ENCODE measurements at places on chromosomes 2 and 18.
A peak's percentile ranks its signal among the peaks of the same experiment; 100 is the strongest.

DNA sequence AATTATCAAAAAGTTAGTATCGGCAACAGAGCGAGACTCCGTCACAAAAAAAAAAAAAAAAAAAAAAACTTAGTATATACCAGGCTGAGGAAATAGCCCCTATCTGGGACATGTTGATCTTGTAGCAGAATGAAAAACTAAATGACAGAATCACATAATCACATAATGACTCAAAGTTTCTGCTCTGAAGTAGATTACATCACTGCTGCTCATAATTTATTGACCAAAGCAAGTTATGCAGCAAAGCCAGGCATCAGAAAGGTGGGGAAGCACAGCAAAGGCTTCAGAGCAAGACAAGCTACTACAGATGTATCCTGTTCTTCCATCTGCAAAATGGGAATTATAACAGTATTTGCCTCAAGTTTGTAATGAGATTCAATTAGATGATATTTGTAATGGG, 68.1 kb downstream of the BOD1L2 start:
- no peaks in the 10 kb centered on the region for H3K36me3 ChIP-seq
- no peak overlapping the region for H3K4me3 ChIP-seq
- no peak overlapping the region for H3K27ac ChIP-seq
- no peaks in the 10 kb centered on the region for H3K4me1 ChIP-seq
- peaks cover under 1% of the 10 kb centered on the region for H3K27me3 ChIP-seq

DNA sequence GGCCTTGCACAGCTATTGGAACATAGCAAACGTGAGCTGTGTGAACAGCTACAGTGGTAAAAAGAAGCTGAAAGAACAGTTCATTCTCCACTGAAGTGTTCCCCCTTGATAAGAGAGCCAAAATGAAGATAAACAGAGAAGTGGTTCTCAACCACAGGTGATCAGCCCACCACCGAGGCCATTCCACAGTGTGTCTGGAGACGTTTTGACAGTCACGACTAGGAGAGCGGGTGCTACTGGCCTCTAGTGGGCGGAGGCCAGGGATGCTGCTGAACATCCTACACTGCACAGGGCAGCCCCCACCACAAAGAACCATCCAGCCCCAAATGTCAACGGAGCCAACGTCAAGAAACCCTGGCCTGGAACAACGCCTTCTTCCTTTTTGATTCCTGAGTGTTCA, 38.4 kb downstream of the ADCY3 start:
- peaks cover 3% of the 10 kb centered on the region for H3K4me1 ChIP-seq
- no peaks in the 10 kb centered on the region for H3K36me3 ChIP-seq
- H3K27me3 ChIP-seq = no peaks in the 10 kb centered on the region

DNA sequence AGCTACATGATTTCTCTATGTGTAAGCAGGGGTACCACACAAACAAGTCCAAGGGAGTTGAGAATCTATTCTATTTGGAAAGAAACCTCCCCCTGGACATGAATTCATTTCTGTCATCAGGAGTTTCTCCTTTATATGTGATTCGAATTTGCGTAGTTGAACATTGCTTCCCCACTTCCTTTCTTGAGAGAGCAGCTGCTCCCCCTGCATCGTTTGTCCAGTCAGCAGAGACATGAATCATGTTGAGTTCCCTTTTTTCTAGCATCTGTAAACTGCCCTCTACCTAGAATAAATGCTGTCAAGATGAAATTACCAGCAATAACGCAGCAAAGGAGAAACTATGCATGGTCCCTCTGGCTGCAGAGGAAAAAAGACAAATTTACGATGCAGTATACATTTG, 73.8 kb downstream of the KIF5C start:
- no peak overlapping the region for H3K4me3 ChIP-seq
- no peaks in the 10 kb centered on the region for H3K4me1 ChIP-seq
- H3K36me3 ChIP-seq = no peaks in the 10 kb centered on the region
- no peaks in the 10 kb centered on the region for H3K27me3 ChIP-seq
- H3K27ac ChIP-seq = no peak overlapping the region

DNA sequence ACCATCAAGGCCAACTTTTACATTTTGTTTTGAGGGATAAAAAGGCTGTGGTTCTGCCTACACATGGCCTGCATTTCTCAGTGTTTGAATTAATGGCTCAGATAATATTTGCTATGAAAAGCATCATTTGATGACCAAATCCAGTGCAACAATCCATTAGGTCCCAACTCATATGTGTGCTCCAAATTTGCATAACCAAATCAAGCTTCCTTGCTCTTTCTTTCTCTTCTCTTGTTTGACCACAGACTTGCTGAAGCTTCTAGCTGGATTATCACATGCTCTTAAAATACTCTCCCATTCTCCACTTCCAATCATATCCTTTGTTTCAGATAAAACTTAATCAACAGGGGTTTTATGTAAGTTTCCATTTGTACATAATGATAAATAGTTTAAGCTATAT, 147.0 kb downstream of the TCF4 start:
- no peak overlapping the region for H3K27ac ChIP-seq
- peaks cover 39% of the 10 kb centered on the region for H3K4me1 ChIP-seq
- H3K36me3 ChIP-seq = no peaks in the 10 kb centered on the region
- no peaks in the 10 kb centered on the region for H3K27me3 ChIP-seq
- no peak for DNase-seq

- no peak overlapping the region for H3K27ac ChIP-seq
- H3K36me3 ChIP-seq = no peaks in the 10 kb centered on the region
- H3K4me3 ChIP-seq = no peak overlapping the region
- no peak for DNase-seq
- no peaks in the 10 kb centered on the region for H3K4me1 ChIP-seq
These were observed 70.6 kb downstream of the TSN start for GRCh38 chr2:121826036-121826435.

DNA sequence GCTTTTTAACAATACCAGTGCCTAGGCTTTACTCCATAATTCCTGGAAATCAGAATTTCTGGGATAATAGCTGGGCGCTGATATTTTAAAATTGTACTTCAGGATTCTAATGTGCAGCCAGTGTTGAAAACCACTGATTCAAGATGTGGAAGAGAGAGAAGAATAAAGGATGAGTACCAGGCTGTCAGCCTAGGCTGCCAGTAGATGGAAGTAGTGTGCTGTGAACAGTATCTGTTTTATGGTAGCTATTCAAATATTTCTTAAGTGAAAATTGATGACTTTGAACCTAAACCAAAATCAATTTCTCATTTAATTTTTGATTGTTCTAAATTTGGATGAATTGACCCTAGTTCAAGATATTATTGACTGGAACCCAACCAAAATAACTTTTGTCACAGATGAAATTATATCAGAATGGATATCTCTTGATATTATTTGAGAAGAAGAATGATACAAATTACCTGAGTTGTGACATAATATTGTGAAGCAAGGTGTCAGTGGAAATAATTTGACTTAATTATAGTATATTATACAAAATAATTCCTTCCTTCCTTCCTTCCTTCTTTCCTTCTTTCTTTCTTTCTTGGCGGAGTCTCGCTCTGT, 88.0 kb downstream of the COMMD1 start:
- no peak for DNase-seq
- H3K27me3 ChIP-seq = no peaks in the 10 kb centered on the region
- no peak overlapping the region for H3K27ac ChIP-seq
- no peak overlapping the region for H3K4me3 ChIP-seq

- no peak overlapping the region for H3K27ac ChIP-seq
- DNase-seq = no peak
- no peaks in the 10 kb centered on the region for H3K36me3 ChIP-seq
- no peaks in the 10 kb centered on the region for H3K27me3 ChIP-seq
These were observed 31.3 kb downstream of the PSTPIP2 start for GRCh38 chr18:46040747-46041104.

GRCh38 chr2:145159676-145160075, 639.8 kb upstream of the ZEB2 start:
- no peaks in the 10 kb centered on the region for H3K36me3 ChIP-seq
- no peaks in the 10 kb centered on the region for H3K27me3 ChIP-seq
- no peak overlapping the region for H3K27ac ChIP-seq
- H3K4me1 ChIP-seq = no peaks in the 10 kb centered on the region
- no peak overlapping the region for H3K4me3 ChIP-seq
- no peak for DNase-seq

GRCh38 chr2:48854681-48855080, 99.2 kb upstream of the LHCGR start:
- H3K27me3 ChIP-seq = no peaks in the 10 kb centered on the region
- no peak overlapping the region for H3K27ac ChIP-seq
- no peaks in the 10 kb centered on the region for H3K4me1 ChIP-seq
- no peak for DNase-seq
- H3K36me3 ChIP-seq = no peaks in the 10 kb centered on the region

GRCh38 chr2:111041398-111042202, 79.1 kb upstream of the BCL2L11 start:
- H3K27ac ChIP-seq = no peak overlapping the region
- no peak for DNase-seq
- H3K36me3 ChIP-seq = no peaks in the 10 kb centered on the region
- H3K4me3 ChIP-seq = no peak overlapping the region
- no peaks in the 10 kb centered on the region for H3K4me1 ChIP-seq

DNA sequence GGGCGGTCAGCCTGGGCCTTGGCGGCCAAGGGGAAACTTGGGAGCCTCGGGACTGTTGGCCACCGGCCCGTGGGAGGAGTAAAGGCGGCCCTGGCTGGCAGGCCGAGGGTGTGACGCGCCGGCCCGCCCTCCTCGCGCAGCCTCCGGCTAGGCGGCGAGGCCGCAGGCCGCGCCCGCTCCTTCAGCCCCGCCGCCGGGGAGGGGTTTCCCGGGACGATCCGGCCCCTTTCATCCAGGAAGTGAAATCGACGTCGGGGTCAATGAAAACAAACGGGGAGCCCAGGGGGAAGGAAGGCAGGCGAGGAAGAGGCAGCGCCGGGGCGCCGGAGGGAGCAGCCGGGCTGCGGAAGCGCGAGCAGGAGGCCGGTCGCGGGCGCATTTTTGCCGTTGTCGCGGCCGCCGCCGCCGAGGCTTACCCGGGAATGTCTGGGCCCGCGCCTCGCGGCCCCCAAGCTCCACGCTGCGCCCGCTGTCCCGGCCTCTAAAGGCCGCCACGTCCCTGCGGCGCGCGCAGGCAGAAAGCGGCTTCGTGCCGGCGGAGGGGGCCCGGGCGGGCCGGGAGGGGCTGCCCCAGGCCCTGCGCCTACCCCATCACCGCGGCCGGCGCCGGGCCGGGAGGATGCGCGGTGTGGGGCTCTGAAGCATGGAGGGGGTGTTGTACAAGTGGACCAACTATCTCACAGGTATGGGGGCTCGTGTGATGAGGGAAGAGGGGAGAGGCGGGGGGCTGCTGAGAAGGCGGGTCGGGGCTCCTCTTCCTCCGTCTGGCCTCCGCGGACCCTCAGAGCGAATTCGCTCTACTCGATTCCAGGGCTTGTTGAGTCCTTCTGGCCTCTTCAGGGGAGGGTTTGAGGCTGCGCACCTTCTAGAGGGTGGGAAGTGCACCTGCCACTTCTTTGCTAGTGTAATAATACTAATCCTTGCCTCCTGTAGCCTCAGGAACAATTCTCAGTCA, at the start of gene PLEKHA3:
PLEKHA3 (plus strand) TSS at position 231 of the 955 bp plus-strand sequence; CDS start at position 644, 413 bp downstream.
- peak within 1 kb of the TSS; percentile 83 for H3K4me3 ChIP-seq
- H3K4me1 ChIP-seq = peaks cover 57% of the 10 kb centered on the region
- H3K27me3 ChIP-seq = no peaks in the 10 kb centered on the region
- H3K27ac ChIP-seq = peak within 1 kb of the TSS; percentile 91
- no peaks in the 10 kb centered on the region for H3K36me3 ChIP-seq

GRCh38 chr2:149733936-149734685, 146.5 kb upstream of the MMADHC start:
- no peak for DNase-seq
- H3K36me3 ChIP-seq = no peaks in the 10 kb centered on the region
- no peaks in the 10 kb centered on the region for H3K4me1 ChIP-seq
- H3K27ac ChIP-seq = no peak overlapping the region
- H3K4me3 ChIP-seq = no peak overlapping the region

DNA sequence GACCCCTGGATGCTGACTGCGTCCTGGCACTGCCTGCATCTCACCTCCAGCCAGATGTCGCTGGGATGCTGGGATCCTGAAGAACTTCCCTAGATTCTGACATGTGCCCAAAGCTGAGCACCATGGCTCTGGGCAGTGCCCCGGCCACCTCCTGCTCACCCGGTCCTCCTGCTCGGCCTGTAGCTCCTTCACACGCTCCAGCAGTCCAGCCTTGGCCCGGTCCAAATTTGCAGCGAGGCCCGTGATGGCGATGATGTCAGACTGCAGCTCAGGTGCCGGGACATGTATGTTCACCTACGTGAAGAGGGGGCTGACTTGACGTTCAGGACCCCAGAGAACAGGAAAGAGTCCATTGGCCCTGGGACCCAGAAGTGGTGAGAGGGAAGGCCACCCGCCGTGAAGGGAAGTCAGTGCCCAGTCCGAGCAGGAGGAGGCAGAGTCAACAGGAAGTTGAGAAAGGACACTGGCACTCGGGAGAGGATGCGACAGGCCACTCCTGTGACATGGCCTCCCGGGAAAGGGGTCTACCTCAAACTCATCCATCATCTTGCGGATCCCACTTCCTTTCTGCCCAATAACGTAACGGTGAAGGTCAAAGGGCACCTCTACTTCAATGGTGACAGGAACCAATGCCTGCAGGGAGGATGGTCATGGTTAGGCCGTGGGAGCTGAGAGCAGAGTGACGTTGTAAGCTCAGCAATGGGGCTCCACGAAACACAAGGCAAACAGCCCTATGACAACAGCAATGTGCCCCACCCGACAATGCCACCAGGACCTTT, 46.7 kb downstream of the ANO7 start:
- H3K36me3 ChIP-seq = peaks cover 100% of the 10 kb centered on the region
- H3K4me1 ChIP-seq = no peaks in the 10 kb centered on the region
- H3K4me3 ChIP-seq = no peak overlapping the region
- no peaks in the 10 kb centered on the region for H3K27me3 ChIP-seq

- no peak overlapping the region for H3K27ac ChIP-seq
- no peaks in the 10 kb centered on the region for H3K36me3 ChIP-seq
- H3K4me1 ChIP-seq = peaks cover 21% of the 10 kb centered on the region
- no peak for DNase-seq
- H3K27me3 ChIP-seq = no peaks in the 10 kb centered on the region
These were observed 25.3 kb downstream of the TRAK2 start for GRCh38 chr2:201425952-201426351.

DNA sequence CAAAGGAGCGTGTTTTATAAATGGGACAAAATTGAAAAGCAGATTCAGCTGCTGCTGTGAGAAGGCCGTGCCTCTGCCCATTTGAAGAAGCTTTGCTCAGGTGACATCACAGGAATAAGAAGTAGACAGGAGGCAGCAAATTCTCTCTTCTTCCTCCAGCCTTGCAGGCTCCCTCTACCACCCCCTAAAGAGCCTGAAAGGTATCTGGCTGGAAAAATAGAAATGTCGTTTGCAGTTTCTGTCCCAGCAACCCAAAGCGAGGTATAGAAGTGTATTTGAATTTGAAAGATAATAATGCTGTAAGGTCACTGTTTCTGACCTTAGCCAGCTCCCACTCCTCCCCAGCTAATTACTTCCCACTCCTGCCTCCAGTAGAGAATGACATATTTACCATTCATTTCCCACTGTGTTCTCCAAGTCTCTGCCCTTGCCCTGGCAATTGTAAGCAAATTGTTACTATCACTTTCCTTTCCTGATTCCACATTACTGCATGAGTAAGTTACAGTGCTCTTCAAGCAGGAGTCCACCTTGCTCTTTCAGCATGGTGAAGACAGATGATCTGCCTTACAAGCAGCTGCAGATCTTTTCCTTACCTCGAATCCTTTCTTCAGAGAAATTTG, 56.8 kb upstream of the RASGRP3 start:
- H3K4me1 ChIP-seq = no peaks in the 10 kb centered on the region
- H3K27me3 ChIP-seq = no peaks in the 10 kb centered on the region
- H3K36me3 ChIP-seq = no peaks in the 10 kb centered on the region
- H3K27ac ChIP-seq = no peak overlapping the region
- no peak overlapping the region for H3K4me3 ChIP-seq

- H3K27ac ChIP-seq = no peak overlapping the region
- no peak for DNase-seq
- no peaks in the 10 kb centered on the region for H3K27me3 ChIP-seq
- no peak overlapping the region for H3K4me3 ChIP-seq
- no peaks in the 10 kb centered on the region for H3K36me3 ChIP-seq
These were observed 162.6 kb upstream of the SIX3 start for GRCh38 chr2:44778671-44779476.
